ENCODE measurements at places on chromosomes 1 and 21. TPM values are rescaled to one million over a fixed set of nuclear protein-coding genes. Genes with fewer than 3 reads are reported as not detected.

DNA sequence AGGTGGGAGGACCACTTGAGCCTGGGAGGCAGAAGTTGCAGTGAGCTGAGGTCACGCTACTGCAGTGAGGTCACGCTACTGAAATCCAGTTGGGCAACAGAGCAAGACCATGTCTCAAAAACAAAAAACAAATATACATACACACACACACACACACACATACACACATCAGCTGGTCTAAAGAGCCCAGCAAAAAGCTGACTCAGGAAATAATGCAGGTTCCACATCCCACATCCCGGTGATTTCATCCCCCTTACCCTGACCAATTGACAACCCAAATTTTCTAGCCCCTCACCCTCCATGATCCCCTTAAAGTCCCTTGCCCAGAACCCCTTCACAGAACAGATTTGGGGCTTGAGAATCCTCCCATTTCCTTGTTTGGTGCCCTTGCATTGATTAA, 11.9 kb upstream of the CFHR4 start:
- no peak for DNase-seq

DNA sequence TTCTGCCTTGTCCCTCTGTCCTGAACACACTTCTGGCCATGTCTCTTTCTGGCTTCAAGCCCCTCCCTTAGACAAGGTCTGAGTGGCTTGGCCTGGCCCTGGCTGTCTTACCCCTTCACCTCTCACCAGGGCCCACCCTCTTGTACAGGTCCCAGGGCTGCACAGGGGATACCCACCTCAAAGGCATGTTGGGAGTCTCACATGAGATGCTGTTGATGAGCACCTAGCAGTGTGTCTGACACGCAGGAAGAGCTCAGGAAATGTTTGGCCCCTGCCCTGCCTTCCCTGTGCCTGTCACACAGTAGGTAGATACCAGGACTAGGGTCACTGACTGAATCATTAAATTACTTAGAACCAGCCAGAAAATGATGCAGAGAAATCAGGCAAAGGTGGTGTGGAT, 16.6 kb downstream of the ZNF362 start:
- DNase-seq = no peak

Gene LCE3C
- total RNA-seq = not detected

GRCh38 chr1:197955486-197956394, 38.6 kb downstream of the LHX9 start:
- no peak for DNase-seq

All from Caki2 (cell line).